Esophagus mucosa (tissue), 1 donor: ENCODE measurements at places on chromosomes 5 and 9. TPM values are rescaled to one million over a fixed set of nuclear protein-coding genes. Genes with fewer than 3 reads are reported as not detected.

PCDHGC4 gene
- total RNA-seq, result 1.1 TPM

ARPC5L gene
- total RNA-seq, result 59.3 TPM

KIF4B gene
- total RNA-seq, result not detected

CBY3 gene
- not detected for total RNA-seq

RASEF gene
- total RNA-seq, result 8.1 TPM

CARD6 gene
- total RNA-seq, result 15.9 TPM

SLC27A6 gene
- total RNA-seq, result 1.8 TPM

KIF24 gene
- total RNA-seq, result 2.0 TPM

SLC9A3 gene
- 1.6 TPM for total RNA-seq

NIPAL4 gene
- total RNA-seq, result 31.2 TPM

MSMP gene
- total RNA-seq, result not detected

C9orf50 gene
- total RNA-seq, result not detected

TOR4A gene
- 15.4 TPM for total RNA-seq

PSAT1 gene
- total RNA-seq, result 66.5 TPM

DND1 gene
- 0.44 TPM for total RNA-seq

SLC25A48 gene
- total RNA-seq, result 0.32 TPM

IL13 gene
- total RNA-seq, result not detected

ZNF608 gene
- 6.7 TPM for total RNA-seq

ANGPTL2 gene
- 2.1 TPM for total RNA-seq

FOXD4L3 gene
- not detected for total RNA-seq

TSLP gene
- 3.8 TPM for total RNA-seq
